RCC 7860 (cell line): ENCODE measurements at places on chromosomes 11 and 22.

DNA sequence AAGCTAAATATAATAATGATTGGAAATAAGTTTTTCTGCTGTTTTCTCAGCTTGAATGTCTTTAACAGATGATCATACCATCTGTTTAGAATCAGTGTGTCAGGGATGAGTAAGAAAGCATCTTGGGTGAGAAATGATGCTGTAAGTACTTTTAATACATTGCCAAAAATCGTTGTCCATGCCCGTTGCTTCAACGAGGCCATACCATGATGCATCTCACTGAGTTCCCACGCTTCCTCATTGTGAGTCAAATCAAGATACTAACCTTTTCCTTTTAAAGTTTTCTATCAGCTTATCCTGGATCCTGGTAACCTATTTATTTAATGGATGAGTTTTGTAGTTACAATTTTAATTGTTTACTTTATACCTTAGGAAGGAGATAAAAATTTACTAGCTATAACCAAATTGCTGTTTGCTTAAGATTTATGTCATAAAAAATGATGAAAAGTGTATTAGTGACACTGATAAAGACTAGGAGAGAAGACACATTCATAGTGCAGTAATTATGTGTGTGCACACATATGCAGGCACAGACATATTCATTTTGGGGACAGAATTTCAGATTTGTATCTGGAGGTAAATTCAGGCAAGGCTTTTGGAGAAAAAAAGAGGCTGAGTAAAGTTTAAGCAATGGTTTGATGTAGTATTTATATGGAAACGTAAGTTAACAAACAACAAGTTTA is 154.8 kb downstream of the UVRAG start:
- no peak for DNase-seq

DNA sequence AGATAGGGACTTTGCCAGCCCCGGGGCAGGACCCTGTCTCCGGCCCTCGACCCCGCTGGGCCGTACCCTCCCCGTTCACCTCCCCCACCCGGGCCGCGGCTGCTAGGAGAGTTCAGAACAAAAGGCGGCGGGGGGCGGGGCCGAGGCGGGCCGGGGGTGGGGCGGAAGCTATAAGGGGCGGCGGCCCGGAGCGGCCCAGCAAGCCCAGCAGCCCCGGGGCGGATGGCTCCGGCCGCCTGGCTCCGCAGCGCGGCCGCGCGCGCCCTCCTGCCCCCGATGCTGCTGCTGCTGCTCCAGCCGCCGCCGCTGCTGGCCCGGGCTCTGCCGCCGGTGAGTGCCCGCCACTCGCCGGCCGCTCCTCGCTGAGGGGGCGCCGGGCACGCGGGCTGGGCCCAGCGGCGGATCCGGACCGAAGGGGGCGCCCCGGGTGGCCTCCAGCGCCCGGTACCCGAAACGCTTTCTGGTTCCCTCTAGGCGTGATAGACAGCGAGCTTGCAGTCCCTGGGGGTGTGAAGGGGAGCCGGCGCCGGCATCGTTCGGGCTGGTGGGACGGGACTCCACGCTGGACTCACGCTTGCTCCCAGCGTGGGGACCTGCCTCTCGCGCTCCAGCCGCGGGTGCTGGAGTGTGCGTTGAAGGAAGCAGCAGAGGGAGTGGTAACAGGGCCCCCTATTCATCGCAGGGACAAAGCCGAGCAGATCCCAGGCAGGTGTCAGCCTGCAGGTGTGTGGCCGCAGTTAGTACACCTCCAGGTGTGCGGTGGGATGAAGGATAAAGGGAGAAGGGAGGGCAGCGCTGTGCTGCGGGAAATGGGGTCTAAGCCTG is at the start of gene MMP11:
MMP11 (plus strand) TSS at position 201 of the 825 bp plus-strand sequence; CDS start at position 223, 22 bp downstream.
- no peak for DNase-seq

GRCh38 chr11:61923166-61924063 is 6.0 kb upstream of the RAB3IL1 start:
- no peak for DNase-seq

- peak; percentile 76 for DNase-seq
These were observed 68.0 kb downstream of the ETS1 start for GRCh38 chr11:128519338-128519737.

DNA sequence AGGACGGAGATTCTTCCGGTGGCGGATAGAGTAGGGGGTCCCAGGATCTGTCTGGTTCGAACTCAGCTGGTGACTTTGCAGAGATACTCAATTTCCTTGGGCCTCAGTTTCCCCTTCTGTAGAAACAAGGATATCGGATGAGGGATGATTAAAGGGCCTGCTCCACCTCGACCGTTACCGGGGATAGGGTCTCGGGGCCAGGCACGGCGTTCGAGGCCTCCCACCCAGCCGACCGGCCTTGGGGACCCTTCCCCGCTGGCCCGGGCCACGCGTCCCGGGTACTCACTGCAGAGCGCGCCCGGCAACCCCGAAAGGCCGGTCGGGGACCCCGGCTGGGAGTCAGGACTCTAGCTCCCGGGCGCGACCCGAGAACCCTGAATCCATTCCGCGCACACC is 321 bp downstream of the RHBDD3 start:
- no peak for DNase-seq

GRCh38 chr22:45240810-45241631 is at the start of gene KIAA0930:
Gene KIAA0930, minus strand, starts transcription at chr22:45240894. Its CDS starts 191 bp downstream, at chr22:45240703.
- DNase-seq = peak; percentile 25

DNA sequence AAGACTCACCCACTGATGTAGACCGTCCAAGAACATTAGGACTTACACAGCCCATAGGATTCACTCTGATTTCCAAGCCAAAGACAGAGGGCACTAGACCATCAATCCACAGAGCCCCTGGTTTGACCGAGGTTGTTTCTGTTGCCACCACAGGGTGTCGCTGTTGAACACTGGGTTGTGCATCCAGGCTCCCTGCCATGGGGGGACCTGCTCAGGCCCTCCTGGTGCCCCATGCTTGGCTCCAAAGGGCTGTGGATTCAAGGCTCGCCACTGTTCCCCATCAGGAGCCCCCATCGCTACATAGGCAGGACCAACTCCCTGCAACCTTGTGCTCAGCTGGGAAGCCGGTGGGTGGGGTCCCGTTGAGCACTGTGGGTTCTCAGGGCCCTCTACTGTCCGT is 128.0 kb upstream of the ANO1 start:
- no peak for DNase-seq

DNA sequence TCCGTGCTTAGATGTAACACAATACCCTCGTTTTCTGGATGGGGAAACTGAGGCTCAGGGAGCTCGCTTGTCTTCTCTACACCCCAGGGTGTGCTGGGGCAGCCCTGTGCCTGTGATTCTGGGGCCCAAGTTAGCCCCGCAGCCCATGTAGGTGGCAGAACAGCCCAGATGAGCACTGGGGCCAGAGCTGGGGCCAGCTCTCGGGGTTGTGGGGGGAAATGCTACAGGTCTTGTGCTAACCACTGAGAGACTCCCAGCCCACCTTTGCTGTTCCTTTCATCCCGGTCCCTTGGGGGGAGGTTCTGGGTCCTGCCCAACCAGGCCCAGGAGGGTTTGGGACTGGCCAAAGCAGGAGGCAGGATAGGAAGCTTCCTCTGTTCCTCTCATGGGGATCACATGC is 13.5 kb downstream of the MYEOV start:
- DNase-seq = no peak

DNA sequence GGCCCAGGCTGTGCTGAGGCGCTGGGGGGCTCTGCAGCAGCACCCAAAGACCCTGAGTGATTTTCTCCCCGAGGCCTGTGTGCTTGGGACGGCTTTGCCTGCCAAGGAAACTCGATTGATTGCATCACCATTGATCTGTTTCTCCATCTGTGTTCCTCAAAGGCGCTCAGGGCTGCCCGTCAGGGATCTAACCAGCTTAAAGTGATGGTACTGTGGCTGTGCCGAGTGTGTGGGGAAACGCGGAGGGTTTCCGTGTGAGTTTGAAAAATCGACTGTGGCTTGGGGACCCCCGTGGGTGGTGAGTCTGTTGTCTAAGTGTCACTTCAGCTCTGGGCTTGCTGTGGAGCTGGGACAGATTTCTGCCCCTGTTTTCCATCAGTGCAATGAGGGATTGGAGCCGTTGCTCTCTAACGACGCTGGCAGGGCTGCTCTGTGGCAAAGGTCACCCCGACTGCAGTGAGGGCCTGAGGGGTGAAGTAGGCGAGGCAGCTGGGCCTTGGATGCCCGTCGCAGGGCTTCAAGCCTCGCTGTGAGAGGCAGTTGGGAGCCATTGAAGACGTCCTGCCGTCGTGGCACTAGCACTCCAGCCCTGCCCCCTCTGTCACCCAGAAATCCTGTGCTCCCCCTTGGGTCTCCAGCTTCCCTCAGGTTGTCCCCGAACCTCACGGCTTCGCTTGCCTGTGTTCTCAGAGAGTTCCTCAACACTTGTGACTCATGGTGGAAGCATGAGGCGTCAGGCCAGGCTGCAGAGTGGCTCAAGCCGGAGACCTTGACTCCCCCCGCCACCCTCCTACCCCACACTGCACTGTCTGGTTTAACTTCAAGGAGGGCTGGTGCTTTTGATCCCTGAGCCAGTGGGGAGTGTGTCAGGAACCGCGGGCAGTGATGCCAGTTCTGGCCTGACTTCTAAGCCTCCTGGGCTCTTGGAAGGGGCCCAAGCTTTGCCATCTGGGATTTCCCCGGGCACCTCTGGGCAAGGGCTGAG is 21.8 kb downstream of the CACNA1I start:
- DNase-seq = peak; percentile 86

DNA sequence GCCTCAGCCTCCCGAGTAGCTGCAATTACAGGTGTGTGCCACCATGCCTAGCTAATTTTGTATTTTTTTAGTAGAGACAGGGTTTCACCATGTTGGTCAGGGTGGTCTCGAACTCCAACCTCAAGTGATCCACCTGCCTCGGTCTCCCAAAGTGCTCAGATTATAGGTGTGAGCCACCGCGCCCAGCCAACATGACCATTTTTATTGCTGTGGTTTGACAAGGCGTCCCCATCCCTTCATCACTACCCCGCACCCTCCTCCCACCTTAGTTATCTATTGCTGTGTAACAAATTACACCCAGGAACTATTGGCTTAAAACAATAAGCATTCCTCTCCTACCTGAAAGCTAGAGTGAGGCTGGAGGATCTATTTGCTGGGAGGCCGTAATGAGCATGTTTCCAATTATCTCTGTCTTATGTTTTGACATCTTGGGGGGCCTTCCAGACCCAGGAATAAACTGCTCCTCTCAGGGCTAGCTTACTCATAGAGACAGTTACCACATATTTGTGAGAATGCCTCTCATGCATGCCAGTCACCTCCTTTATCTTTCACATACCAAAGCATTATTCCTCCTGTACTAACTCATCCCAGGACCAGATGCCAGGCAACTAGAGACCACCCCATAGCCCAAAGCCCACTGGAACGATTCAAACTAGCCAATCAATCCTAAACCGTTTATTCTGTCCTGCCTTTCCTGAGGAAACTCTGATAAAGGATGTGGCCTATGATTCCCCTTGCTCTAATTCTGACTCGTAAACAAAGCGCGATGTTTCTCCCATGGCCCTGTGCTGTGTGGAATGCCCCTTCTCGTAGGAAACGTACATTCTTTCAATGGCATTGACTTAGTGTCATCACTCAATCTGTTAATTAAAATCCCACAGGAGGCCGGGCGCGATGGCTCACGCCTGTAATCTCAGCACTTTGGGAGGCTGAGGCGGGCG is 19.4 kb downstream of the SNU13 start:
- DNase-seq = peak; percentile 80

DNA sequence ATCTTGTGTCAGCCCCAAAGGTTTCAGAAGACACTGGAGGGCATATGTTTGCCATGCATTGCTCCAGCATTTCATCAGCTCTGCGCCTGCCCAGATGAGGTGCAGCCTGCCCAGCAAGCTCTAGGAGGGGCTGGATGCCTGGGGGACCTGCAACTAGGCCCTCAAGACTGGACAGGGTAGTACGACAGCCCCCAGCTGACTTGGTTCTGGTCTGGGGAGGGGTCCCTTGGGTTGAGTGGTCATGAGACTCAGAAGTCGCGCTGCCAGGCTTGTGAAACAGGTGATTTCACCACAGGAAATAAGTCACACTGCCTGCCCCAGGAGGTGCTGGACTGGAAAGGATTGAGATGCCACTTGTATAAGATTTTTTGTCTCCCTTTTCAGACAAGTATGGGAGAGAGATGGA is 23.4 kb downstream of the TPBGL start:
- no peak for DNase-seq

GRCh38 chr11:57530215-57530595 is 349 bp downstream of the TIMM10 start:
- no peak for DNase-seq

DNA sequence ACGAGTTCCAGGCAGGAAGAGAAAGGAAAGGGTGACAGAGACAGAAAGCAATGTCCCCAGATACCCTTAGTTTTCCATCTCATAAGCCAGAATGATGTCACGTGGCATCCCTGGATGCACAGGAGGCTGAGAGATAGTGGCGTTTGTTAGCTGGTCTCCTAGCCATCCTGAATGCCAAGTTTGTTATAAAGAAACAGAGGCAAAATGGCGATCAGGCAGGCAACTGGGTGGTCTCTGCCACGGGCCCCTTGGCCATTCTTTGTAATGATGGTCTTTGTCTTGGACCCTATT is 5.3 kb downstream of the SMIM38 start:
- DNase-seq = no peak

DNA sequence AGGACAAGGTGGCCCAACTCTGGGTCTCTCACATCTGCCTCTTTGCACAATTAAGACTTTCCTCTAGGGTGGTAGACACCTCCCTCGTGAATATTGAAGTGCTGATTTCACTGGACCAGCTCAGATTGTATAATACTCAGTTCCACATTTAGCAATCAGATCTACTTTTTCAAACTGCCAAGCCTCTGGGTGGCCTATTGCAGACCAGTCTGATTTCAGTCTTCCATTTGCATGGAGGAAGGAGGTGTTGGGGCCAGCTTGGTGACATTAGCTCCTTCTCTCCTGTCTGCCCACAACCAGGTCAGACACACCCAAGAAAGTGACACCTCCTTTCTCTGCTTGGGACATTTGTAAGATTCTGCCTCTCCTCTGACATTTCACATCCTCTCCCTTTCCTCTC is 78.2 kb downstream of the PPFIBP2 start:
- no peak for DNase-seq

GRCh38 chr11:9341638-9342178 is 27.3 kb upstream of the TMEM41B start:
- DNase-seq = no peak

DNA sequence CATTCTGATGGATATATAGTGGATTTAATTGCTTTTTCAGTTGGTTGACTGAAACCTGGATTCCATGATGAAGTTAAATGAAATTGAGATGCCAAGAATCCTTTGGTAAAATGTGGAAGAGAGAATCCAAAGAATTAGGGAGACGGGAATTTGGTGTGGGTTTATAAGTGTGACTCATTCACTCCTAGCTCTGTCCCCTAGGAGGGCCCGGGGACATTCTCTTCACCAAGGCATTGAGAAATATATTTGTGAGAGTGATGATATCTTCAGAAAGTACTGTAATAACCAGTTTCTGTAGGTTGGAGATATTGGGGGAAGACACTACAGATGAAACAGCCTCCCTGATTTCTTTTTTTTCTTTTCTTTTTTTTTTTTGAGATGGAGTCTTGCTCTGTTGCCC is 13.6 kb upstream of the PHOX2A start:
- DNase-seq = no peak

GRCh38 chr11:16359369-16359768 is 3.0 kb upstream of the SOX6 start:
- DNase-seq = no peak

GRCh38 chr11:44018829-44019228 is 29.0 kb upstream of the ACCSL start:
- DNase-seq = no peak
